ENCODE measurements at places on chromosomes 1 and 21.

GRCh38 chr1:167668108-167668507, 38.1 kb downstream of the RCSD1 start:
- peak; percentile 42 for DNase-seq

GRCh38 chr1:107196973-107197562, 56.2 kb downstream of the NTNG1 start:
- DNase-seq, result peak; percentile 11

- DNase-seq, result no peak
Measured at GRCh38 chr1:55970526-55971110, 608.7 kb downstream of the PLPP3 start.

DNA sequence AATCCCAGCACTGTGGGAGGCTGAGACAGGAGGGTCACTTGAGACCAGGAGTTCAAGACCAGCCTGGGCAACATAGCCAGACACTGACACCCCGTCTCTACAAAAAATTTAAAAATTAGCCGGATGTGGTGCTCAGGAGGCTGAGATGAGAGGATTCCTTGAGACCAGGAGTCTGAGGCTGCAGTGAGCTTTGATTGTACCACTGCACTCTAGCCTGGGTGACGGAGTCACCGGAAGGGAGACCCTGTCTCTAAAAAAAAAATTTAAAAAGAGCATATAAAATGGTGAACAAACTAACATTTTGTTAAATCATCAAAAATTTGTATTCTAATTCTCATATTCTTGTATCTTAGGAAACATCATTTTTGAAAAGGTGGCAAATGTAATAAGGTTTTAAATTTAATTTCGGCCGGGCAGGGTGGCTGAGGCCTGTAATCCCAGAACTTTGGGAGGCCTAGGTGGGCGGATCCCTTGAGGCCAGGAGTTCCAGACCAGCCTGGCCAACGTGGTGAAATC, 27.1 kb downstream of the MAB21L3 start:
- DNase-seq, result no peak

GRCh38 chr1:27086628-27087027, 68.3 kb downstream of the SLC9A1 start:
- DNase-seq, result no peak

Measured in stimulated activated naive B cell treated with anti-CD40 and anti-IgM and Interleukin-4, amounts not matched to agents 10 μg/mL and 1 μg/mL and 100 μg/mL, for 72 hours (primary cell).